ENCODE measurements at places on chromosomes 7 and 10. TPM values are rescaled to one million over a fixed set of nuclear protein-coding genes. Genes with fewer than 3 reads are reported as not detected.
A peak's percentile ranks its signal among the peaks of the same experiment; 100 is the strongest.

Gene MPP7
- 11.3 TPM for total RNA-seq

Gene ENTPD7
- total RNA-seq: 1.5 TPM

Gene HMX3
- not detected for total RNA-seq

Gene FAM131B
- total RNA-seq: 0.34 TPM

Gene CRHR2
- total RNA-seq: 0.42 TPM

GRCh38 chr7:90817151-90817550 lies 221.0 kb downstream of the CDK14 start:
- no peaks in the 10 kb centered on the region for H3K36me3 ChIP-seq
- no peaks in the 10 kb centered on the region for H3K27me3 ChIP-seq
- H3K4me1 ChIP-seq: no peaks in the 10 kb centered on the region
- no peak overlapping the region for H3K4me3 ChIP-seq

GRCh38 chr7:64463636-64464375 lies 99.1 kb downstream of the ZNF680 start:
- H3K27ac ChIP-seq: no peak overlapping the region
- H3K36me3 ChIP-seq: no peaks in the 10 kb centered on the region
- DNase-seq: peak; percentile 70
- no peaks in the 10 kb centered on the region for H3K4me1 ChIP-seq

GRCh38 chr7:5578495-5578894 lies 154.9 kb upstream of the TNRC18 start:
- peaks cover 1% of the 10 kb centered on the region for H3K27me3 ChIP-seq
- DNase-seq: no peak
- no peak overlapping the region for H3K4me3 ChIP-seq
- H3K27ac ChIP-seq: no peak overlapping the region

- no peak overlapping the region for H3K4me3 ChIP-seq
- no peaks in the 10 kb centered on the region for H3K4me1 ChIP-seq
- no peaks in the 10 kb centered on the region for H3K36me3 ChIP-seq
- DNase-seq: peak; percentile 83
Observed at GRCh38 chr10:117439243-117439912, 64.1 kb upstream of the PDZD8 start.

Data from psoas muscle (tissue), 8 donors.